ENCODE measurements at places on chromosomes 5 and 9. TPM values are rescaled to one million over a fixed set of nuclear protein-coding genes. Genes with fewer than 3 reads are reported as not detected.

DNA sequence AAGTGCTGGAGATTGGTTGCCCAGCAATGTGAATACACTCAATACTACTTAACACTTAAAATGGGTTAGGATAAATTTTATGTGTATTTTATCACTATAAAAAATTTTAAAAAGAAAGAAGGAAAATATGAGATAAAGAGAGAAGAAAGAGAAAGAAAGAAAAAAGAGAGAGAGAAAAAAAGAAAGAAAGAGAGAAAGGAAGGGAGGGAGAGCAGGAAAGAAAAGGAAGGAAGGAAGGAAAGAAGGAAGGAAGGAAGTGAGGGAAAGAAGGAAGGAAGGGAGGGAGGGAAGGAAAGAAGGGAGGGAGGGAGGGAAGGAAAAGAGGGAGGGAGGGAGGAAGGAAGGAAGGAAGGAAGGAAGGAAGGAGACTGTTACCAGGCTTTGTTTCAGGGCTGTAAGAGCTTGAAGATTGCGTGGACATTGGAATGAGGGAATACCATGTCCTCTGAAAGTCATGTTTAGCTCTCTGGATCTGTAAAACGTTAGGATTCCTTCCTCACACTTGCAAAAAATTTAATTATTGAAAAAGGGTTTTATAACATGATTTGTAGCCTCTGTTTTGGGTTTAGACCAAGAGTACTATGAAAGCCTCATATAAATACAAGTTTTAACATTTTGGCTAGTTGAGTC is 152.3 kb upstream of the DAP start:
- no peak overlapping the region for H3K4me3 ChIP-seq
- H3K36me3 ChIP-seq: no peaks in the 10 kb centered on the region
- DNase-seq: no peak
- no peaks in the 10 kb centered on the region for H3K27me3 ChIP-seq

DNA sequence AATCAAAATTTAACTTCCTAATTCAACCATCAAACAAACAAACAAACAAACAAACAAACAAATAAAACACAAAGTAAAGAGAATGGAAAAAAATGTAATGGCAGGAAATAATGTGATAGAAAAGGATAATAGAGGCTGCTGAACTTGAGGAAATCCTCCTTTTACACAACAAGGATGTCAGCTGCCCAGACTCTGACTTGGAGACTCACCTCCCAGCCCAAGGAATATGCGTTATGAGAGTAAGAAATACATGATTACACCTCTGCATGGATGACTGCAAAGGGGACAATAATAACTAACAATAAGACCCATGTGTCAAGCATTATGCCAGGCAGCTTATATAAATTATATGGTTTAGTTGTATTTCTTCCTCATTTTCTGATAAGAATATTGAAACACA is 46.6 kb upstream of the JAK2 start:
- no peaks in the 10 kb centered on the region for H3K36me3 ChIP-seq
- peaks cover 9% of the 10 kb centered on the region for H3K4me1 ChIP-seq
- DNase-seq: no peak
- peak overlapping the region; percentile 91 for H3K27ac ChIP-seq

DNA sequence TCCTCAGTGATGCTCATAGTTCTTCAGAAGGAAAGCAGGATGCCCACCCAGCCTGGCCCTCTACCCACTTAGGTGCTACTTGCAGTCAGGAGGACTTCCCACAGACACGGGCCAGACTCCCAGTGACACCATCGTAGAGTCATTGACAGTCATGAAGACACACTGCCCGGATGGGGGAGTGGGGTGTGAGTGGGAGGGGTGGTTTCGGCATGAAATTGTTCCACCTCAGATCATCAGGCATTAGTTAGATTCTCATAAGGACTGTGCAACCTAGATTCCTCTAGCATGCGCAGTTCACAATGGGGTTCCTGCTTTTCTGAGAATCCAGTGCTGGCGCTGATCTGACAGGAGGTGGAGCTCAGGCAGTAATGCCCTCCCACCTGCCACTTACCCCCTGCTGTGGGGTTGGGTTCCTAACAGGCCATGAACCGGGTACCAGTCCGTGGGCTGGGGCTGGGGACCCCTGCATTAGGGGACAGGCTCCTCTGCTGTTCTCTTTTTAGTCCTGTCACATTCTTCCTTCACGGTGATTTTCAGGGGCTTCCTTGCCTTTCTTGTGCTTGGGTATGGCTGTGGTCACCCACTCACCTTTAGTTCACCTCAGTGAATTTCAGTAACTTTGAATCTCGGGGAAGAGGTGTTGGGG is 88.2 kb upstream of the ANKRD55 start:
- no peaks in the 10 kb centered on the region for H3K27me3 ChIP-seq
- no peak for DNase-seq
- H3K4me3 ChIP-seq: no peak overlapping the region
- no peaks in the 10 kb centered on the region for H3K36me3 ChIP-seq
- H3K4me1 ChIP-seq: peaks cover 9% of the 10 kb centered on the region

NR5A1 gene
- total RNA-seq: not detected

DNA sequence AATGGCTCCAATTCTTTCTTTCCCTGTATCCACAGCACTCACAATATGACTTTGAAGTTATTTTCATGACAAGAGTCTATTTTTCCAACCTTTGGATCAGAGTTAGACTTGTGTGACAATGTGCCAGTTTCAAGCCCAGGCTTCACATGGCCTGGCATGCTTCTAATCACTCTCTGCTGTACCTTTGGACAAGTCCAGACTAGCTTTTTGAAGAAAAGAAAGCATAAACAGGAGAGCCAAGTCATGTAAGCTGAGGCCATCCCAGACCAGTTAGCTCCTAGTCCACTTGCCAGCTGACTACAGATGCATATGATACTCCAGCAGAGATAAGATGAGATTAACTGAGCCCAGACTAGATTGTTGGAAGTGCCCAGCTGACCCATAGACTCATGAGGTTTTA is 513.6 kb upstream of the C9orf72 start:
- H3K27me3 ChIP-seq: no peaks in the 10 kb centered on the region
- H3K4me1 ChIP-seq: no peaks in the 10 kb centered on the region
- H3K36me3 ChIP-seq: no peaks in the 10 kb centered on the region
- H3K4me3 ChIP-seq: no peak overlapping the region
- no peak for DNase-seq

TAF1L gene
- total RNA-seq: not detected

GRCh38 chr5:2757563-2758351 is 6.3 kb upstream of the IRX2 start:
- H3K4me1 ChIP-seq: peaks cover 27% of the 10 kb centered on the region
- DNase-seq: no peak
- H3K27ac ChIP-seq: no peak overlapping the region
- H3K4me3 ChIP-seq: no peak overlapping the region
- peaks cover 76% of the 10 kb centered on the region for H3K27me3 ChIP-seq

- DNase-seq: no peak
- H3K27me3 ChIP-seq: no peaks in the 10 kb centered on the region
- no peaks in the 10 kb centered on the region for H3K4me1 ChIP-seq
- no peaks in the 10 kb centered on the region for H3K36me3 ChIP-seq
- H3K27ac ChIP-seq: no peak overlapping the region
Measured at GRCh38 chr5:17785774-17786173, 151.5 kb downstream of the TAF11L14 start.

DNA sequence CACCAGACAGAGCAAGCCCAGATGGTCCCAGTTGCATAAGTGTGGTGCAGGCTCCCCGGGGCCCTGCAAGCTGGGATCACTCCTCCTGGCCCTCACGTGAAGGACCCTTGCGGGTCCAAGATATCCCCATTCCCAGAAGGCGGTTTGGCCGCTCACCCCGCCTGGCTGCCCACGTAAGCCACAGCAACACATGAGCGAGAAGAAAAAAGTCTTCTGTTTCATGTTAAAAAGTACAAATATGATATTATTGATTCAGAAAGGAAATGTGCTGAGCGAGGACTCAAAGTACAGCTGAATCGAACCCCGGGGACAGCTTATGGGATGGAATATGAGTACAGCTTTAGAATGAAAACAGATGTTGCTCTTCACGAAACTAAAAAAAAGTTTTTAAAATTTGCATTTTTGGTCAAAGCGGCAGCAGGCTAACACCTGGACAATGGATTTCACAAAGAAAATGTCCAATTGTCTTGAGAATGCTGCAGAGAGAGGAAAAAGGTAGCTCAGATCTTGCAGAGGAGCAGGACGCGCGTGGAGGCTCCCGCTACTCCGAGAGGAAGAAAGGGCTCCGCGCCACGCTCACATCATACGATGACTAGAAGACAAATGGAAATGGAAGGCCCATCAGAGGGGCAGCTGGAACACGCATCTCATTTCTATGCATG is 427.6 kb downstream of the IRX1 start:
- no peak overlapping the region for H3K4me3 ChIP-seq
- peak; percentile 81 for DNase-seq
- no peaks in the 10 kb centered on the region for H3K4me1 ChIP-seq

DNA sequence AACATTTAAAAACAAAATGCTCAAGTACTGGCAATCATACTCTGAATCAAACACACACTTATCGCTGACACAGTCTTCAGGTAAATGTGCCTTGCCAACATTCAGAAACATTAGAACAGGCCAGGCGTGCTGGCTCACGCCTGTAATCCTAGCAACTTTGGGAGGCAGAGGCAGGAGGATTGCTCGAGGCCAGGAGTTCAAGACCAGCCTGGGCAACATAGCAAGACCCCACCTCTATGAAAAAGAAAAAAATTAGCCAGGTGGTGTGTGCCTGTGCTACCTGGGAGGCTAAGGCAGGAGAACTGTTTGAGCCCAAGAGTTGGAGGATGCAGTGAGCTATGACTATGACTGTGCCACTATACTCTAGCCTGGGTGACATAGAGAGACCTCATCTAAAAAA is 20.6 kb downstream of the DROSHA start:
- H3K4me3 ChIP-seq: no peak overlapping the region
- no peaks in the 10 kb centered on the region for H3K4me1 ChIP-seq
- H3K27me3 ChIP-seq: no peaks in the 10 kb centered on the region
- no peak overlapping the region for H3K27ac ChIP-seq

- H3K36me3 ChIP-seq: no peaks in the 10 kb centered on the region
- no peak for DNase-seq
- H3K4me1 ChIP-seq: no peaks in the 10 kb centered on the region
- no peak overlapping the region for H3K4me3 ChIP-seq
- no peak overlapping the region for H3K27ac ChIP-seq
- H3K27me3 ChIP-seq: no peaks in the 10 kb centered on the region
Measured at GRCh38 chr9:103804077-103804735, 289.9 kb upstream of the SMC2 start.

DNA sequence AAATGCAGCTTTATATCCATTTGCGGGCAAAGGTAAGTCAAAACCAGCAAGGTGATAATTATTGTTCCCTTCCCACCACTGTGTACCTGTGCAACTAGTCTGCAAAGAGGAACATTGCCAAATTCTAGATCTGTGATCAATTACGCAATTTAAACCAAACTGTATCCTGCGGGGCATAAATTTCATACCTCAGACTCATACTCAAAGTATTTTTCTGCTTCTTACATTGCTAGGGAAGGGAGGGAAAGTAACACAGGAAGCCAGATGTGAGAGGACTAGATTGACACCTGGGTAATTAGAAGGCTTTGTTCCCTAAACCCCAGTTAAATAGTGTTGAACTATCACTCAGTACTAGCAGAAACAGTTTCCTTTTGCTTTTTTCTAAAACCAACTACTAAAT is 240.2 kb upstream of the ZNF608 start:
- H3K4me3 ChIP-seq: no peak overlapping the region
- no peaks in the 10 kb centered on the region for H3K4me1 ChIP-seq
- H3K27ac ChIP-seq: no peak overlapping the region
- H3K27me3 ChIP-seq: no peaks in the 10 kb centered on the region
- no peaks in the 10 kb centered on the region for H3K36me3 ChIP-seq

GRCh38 chr5:78295035-78295961 is 800 bp upstream of the AP3B1 start:
- H3K27ac ChIP-seq: peak overlapping the region; percentile 90
- peaks cover 18% of the 10 kb centered on the region for H3K4me1 ChIP-seq
- no peaks in the 10 kb centered on the region for H3K36me3 ChIP-seq
- peak; percentile 31 for DNase-seq
- peak overlapping the region; percentile 92 for H3K4me3 ChIP-seq

- DNase-seq: no peak
- H3K4me3 ChIP-seq: no peak overlapping the region
- peaks cover 3% of the 10 kb centered on the region for H3K27me3 ChIP-seq
Measured at GRCh38 chr5:38400365-38400764, 142.0 kb downstream of the EGFLAM start.

- no peaks in the 10 kb centered on the region for H3K36me3 ChIP-seq
- no peaks in the 10 kb centered on the region for H3K27me3 ChIP-seq
- H3K4me1 ChIP-seq: peaks cover 71% of the 10 kb centered on the region
- no peak for DNase-seq
- H3K27ac ChIP-seq: no peak overlapping the region
- no peak overlapping the region for H3K4me3 ChIP-seq
Measured at GRCh38 chr5:175677571-175677970, 19.7 kb downstream of the HRH2 start.

DNA sequence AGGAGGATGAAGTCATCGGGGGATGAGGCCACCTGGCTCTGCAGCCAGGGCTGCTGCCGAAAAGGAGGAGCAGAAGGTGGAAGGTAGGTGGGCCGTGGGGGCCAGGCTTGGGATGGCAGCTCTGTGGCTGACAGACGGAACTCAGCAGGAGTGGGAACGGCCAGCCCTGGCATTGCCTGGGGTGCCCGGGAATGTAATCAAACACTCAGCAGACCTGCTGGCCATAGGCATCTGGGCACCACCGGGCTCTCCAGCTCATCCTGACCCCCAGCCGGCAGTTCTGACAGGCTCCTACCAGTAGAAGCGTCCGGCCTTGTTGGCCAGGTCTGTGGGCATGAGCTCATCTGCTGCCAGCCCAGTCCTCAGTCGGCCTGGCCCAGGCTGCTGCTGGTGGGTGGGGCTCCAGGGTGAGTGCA is 4.3 kb upstream of the FAT2 start:
- H3K27ac ChIP-seq: no peak overlapping the region
- no peaks in the 10 kb centered on the region for H3K36me3 ChIP-seq
- peak; percentile 64 for DNase-seq
- H3K27me3 ChIP-seq: no peaks in the 10 kb centered on the region

GRCh38 chr5:137564398-137564961 is 65.4 kb upstream of the SPOCK1 start:
- H3K36me3 ChIP-seq: no peaks in the 10 kb centered on the region
- no peak overlapping the region for H3K4me3 ChIP-seq
- peak overlapping the region; percentile 59 for H3K27ac ChIP-seq
- H3K4me1 ChIP-seq: peaks cover 32% of the 10 kb centered on the region

- H3K4me1 ChIP-seq: peaks cover 4% of the 10 kb centered on the region
- no peak overlapping the region for H3K27ac ChIP-seq
- no peak for DNase-seq
- H3K4me3 ChIP-seq: no peak overlapping the region
- H3K27me3 ChIP-seq: no peaks in the 10 kb centered on the region
- no peaks in the 10 kb centered on the region for H3K36me3 ChIP-seq
Measured at GRCh38 chr9:19113964-19114679, 11.4 kb upstream of the HAUS6 start.

IGIP gene
- total RNA-seq: 15.6 TPM
